Left ventricle myocardium inferior (tissue), 1 donor: ENCODE measurements at places on chromosomes 7 and 10. TPM values are rescaled to one million over a fixed set of nuclear protein-coding genes. Genes with fewer than 3 reads are reported as not detected.

CDH23 gene
- 4.5 TPM for total RNA-seq

CHAT gene
- not detected for total RNA-seq

PDAP1 gene
- total RNA-seq: 93.2 TPM

DEPP1 gene
- 27.5 TPM for total RNA-seq

STEAP1 gene
- 1.2 TPM for total RNA-seq

FAM185A gene
- total RNA-seq: 7.0 TPM

PPP1R9A gene
- 27.6 TPM for total RNA-seq
